Neuronal stem cell (in vitro differentiated cells): ENCODE measurements at places on chromosomes 1 and 21.

DNA sequence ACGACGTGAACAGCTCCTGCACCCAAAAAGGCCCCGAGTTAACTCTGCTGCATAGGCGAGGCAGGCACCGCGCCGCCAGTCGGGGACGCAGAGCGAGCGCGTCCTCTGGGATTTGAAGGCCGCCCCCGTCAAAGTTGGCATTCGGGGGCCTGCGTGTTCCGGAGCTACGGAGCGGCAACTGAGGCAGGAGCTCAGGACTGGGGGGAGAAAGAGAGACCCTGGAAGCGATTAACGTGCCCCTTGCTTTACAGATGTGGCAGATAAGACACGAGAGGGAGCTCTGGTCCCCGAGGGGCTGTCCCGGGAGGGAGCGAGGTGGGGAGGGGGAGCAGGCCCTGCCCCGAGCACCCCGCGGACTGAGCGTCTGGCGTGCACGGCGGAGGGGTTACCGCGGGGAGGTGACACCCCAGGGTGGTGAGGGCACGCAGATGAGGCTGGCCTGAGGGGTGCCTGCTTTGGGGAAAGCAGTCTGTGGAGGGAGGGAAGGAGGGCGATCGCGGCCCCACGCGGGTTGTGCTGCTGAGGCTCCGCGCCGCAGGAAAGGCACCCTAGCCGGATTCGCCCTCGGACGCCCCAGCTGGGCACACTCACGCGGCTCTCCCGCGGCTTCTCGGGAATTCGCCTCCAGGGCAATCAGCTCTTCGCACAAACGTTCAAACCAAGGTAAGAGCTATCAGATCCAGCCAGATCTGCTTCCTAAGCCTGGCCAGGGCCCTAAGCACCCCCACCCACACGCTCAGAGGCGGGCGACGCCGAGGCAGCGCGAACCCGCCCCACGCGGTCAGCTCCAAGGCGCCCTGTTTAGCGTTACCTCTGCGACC lies 26.5 kb downstream of the ACTA1 start:
- no peak for DNase-seq

DNA sequence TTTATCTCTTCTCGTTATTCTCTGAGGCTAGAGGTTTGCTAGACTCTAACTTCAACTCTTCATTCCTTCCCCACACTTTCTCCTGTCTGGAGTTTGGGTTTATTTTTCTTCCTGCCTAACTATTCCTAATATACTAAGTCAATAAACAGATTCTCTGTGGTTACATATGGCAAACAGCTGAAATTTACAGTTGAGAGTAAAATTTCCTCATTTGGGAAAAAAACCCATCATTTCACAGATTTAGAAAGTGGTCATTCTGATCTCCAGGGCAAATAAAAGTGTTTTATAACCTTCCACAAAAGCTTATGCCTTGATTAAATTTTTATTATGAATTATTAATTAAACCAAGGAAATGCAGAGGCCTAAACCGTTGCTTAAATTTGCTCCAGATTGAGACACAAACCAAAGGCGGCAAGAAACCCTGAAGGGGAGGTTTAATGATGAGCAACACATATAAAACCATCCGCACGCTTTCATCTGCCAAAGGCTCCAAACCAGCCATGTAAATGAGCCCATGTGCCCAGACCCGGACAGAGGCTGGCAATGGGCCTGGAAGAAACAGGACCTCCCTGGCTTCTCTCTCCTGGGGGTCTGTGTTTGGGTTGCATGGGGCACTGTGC lies 201.7 kb upstream of the LMO4 start:
- DNase-seq = no peak

DNA sequence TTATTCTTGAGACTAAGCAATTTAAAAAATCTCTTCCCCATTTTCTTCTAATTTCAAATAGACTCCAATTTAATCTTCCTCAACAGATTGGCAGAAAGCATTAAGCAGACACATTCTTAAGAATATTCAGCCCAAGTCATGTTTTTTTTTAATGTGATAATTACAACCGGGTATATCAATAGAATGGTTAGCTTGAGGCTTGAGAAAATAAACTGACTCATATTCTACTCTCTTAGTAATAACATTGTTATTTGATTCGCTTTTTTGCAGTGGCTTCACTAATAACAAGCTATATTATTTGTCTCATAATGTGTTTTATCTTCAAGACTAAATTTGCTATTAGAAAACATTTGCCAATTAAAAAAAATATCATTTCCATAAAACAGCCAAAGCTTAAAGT lies 488.6 kb upstream of the RGS18 start:
- DNase-seq = no peak

GRCh38 chr1:219805191-219805590 lies 123.2 kb downstream of the SLC30A10 start:
- no peak for DNase-seq

GRCh38 chr21:44724196-44724595 lies 12.8 kb upstream of the TSPEAR start:
- DNase-seq = no peak

- no peak for DNase-seq
Measured at GRCh38 chr1:66723985-66724384, 28.3 kb upstream of the DYNLT5 start.

DNA sequence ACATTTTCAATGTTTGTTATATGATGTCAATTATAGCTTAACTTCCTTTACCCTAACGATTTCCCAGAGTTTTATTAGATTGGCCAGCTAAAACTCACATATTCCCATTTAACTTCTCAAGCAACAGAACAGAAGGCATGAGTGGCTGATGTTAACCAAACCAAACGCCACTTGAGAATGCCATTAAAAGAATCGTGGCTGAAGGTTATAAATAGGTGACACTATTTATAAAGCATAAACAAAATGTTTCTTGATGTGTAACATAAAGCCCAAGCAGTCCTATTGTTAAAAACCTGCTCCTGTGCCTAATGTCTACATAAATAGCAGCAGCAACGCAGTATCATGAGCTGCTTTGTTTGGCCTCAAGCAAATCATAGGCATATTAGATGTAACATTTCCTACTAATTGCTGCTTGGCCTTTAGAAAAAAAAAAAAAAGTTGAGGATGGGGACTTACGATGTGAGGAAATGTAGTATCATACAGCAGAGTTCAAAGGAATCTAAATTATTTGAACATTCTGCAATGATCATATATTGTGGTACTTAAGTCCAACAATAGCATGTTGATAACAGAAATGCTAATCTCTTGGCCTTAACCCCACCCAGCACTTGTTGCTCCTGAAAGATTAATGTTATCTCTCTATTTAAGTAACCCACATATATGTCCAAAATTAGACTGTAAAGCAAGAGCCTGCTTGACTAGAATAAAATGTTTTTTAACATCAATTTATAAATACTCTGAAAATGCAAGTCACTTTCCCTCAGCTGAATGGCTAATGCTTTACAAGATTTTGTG lies 106.0 kb downstream of the ESRRG start:
- no peak for DNase-seq

DNA sequence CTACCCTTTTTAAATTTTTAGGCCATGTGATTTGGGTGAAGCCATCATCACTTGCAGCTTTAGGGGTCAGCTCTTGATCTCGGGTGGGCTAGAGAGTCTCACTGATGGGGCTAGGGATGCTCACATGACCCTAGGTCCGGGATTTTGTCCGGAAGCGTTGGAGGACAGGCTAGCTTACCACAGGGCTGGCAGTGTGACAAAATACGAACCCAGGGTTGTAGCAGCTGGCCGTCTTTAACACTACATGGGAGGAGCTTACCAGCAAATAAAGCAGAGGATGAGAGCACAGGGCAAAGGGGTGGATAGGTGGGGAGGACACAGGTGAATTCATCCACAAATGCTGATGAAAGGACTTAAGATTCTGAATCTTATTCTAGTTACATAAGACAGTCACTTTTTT lies 21.9 kb downstream of the GPR161 start:
- DNase-seq = no peak

- no peak for DNase-seq
Measured at GRCh38 chr1:90786709-90787108, 69.6 kb upstream of the BARHL2 start.

- DNase-seq = no peak
Measured at GRCh38 chr1:40339420-40340323, 22.6 kb upstream of the COL9A2 start.

DNA sequence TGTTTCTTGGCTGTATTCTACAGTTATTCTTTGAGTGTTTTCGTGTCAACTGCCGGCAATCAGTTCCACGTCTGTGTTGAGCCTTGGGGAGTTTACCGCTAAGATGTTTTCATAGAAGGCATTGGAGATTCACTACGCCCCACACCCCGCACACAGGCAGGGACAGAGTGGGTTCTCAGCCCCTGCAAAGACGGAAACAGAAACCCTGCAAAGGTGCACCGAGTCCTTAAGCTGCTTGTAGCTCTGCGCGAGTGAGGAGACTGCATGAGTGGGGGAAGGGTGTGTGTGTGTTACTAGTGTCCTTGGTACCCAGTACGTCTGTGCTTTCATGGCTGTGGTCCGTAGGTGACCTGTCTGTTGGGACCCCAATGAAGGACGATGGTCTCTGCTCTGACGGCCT lies 1.9 kb downstream of the LHX4 start:
- no peak for DNase-seq

DNA sequence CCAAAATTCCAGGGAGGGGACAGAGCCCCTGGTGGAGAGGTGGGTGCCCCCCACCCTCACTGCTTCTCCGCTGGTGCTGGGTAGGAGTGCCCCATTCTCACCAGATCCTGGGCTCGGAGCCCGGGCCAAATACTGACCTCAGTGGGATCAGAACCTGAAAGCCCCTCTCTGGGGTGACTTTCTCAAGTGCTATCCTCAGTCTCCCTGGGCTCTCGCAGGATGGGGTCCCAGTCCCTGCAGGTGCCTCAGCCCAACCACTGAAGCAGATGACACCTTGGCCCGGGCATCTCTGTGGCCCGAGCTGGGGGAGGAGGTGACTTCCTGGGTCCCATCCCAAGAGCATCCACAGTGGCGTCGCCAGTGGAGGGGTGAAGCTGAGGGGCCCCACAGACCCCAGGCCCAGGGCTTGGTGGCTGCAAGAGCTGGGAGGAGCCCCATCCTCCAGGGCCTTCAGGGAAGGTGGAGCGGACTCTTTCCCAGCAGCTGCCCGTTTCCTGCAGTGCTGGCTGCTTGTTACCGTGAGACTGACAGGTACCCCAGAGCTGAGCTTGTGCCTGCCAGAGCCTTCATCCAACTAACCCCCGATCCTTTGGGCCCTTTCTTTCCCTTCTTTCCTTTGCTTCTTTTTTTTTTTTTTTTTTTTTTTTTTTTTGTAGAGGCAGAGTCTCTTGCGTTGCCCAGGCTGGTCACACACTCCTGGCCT lies 3.9 kb upstream of the FNDC10 start:
- no peak for DNase-seq

- no peak for DNase-seq
Measured at GRCh38 chr1:39782103-39782502, 6.6 kb downstream of the BMP8B start.

GRCh38 chr21:34724857-34725195 lies 56.0 kb downstream of the CLIC6 start:
- DNase-seq = no peak

DNA sequence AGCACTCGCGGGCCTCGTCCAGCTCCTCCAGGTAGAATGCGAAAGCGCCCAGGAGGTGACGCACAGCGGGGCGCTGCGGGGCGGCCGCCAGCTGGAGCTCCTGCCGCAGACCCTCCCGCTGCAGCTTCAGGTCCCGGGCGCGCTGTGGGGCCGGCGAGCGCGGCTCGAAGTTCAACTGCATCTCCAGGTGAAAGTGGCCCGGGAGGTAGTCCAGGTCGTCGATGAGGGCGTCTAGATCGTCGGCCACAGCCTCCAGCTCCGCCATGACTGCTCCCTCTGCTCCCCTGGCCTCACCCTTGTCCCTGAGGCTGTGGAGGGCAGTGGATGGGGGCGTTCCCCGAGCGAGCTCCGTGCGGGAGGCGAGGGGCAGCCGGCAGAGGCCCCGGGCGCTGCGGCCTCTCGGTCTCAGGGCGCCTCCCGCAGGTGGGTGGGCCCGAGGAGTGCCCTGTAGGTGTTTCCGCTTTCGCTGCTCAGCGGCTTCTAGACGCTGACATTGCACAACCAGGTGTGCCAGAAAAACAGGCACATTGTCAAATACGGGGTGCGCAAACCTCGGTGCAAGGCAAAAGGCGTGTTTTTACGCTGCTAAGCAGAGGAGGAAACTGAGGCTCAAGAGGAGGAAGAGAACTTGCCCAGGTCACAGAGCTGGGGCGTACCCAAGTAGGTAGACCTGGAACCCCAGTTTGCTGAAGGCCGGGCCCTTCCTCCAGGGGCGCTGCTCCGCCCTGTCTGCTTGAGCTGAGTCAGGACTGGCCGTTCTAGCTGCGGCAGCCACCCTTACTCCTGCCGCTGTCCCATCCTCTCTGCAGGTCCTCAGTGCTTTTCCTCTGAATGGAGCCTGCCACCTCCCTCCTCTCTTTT lies at the start of gene TTC22:
Gene TTC22 (minus strand): TSS at position 425 of the 861 bp plus-strand sequence. CDS start 160 bp downstream, at position 265.
- DNase-seq = no peak

- no peak for DNase-seq
Measured at GRCh38 chr1:155976913-155977689, 1.2 kb downstream of the ARHGEF2 start.

DNA sequence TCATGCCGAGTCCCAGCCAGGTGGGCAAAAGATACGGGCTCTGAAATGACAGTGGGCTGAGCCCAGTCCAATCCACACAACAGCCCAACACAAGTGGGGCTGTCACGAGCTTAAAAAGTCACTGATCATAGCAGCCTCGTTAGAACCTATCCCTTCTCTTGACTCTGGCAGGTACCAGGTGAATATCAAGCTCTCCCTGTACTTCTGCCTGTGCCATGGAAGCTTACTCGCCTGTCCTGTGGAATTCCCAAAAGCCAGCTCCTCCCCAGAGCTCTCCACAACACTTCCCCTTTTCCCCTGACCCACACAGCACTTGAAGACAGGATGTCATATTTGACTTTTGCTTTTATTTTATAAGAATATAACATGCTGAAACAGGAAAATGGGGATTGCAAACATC lies 5.9 kb downstream of the RGS16 start:
- DNase-seq = no peak

- no peak for DNase-seq
Measured at GRCh38 chr1:115261496-115261895, 76.6 kb downstream of the NGF start.

- peak; percentile 47 for DNase-seq
Measured at GRCh38 chr1:39898191-39898590, 3.5 kb downstream of the MYCL start.

DNA sequence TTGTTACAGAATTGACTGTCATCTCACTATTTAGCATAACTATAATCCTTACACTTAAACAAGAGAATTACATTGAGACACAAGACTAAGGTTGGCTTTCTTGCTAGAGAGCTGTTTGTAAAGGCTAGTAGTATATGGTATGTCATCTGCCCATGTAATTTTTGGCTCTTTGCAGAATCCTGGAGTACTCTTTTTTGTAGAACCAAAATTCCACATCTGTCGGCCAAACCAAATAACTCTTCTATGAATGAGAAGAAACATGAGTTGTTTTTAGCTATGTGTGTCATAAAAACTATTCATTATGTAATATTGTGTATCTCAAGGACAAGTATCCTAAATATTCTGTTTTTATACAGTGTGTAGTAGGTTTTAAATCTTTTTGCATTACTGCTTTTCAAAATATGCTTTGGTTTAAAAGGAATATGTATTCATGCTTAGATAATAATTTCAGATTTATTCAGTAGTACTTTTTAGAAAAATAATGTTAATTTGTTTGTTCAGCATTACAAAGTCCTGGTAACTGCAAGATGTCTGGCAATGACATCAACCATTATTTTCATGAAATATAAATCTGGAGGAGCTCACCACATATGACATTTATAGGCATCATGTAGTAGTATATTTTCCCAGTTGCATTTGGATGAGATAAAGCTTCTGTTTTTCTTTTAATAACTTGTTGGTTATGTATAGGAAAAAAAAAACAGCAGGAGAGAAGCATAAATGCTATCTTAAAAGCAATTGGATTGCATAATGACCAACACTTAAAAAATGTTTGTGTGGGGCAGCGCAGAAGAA lies 159.8 kb downstream of the HS2ST1 start:
- DNase-seq = no peak
